ENCODE measurements at places on chromosomes 4 and X. TPM values are rescaled to one million over a fixed set of nuclear protein-coding genes. Genes with fewer than 3 reads are reported as not detected.

The UCP1 gene
- total RNA-seq: not detected

The GRIA2 gene
- not detected for total RNA-seq

The TMEM255A gene
- total RNA-seq: 1.1 TPM

The PNMA3 gene
- 2.5 TPM for total RNA-seq

The RASSF6 gene
- total RNA-seq: not detected

The SPANXN3 gene
- total RNA-seq: not detected

The AWAT1 gene
- not detected for total RNA-seq

The MYOZ2 gene
- total RNA-seq: 705 TPM
